ENCODE measurements at places on chromosomes 5 and 9.

DNA sequence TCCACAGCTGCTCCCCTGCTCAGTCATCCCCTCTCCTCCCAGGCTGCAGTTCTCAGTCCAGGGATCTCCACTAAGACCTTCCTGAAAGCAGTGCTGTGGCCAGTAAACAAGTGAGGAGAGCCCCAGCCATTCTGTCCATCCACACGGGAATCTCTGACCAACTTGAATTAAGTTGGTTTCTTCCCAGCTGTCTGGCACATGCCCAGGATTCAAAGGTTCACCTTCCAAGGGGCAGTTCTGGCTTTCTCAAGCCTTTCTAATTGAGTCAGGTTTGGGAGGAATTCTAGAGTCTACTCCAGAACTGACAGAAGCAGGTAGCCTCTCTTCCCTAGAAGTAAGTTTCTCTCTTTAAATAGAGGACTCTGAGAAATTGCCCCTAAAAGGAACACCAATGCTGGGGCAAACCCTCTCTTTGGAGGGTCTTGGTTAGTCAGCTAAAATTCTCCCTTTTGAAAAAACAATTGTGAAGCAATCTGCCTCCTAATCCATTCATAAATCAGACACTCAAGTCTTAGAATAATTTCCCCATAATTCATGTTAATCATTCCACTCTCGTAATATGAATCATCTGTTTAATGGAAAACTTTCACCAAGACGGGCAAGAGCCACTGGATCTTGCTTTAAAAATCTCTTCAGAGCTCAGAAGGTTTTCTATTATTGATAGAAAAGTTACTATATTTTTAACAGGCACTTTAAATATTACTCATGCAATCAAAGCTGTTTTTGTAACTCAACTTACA lies 133.8 kb downstream of the SPOCK1 start:
- DNase-seq, result no peak

DNA sequence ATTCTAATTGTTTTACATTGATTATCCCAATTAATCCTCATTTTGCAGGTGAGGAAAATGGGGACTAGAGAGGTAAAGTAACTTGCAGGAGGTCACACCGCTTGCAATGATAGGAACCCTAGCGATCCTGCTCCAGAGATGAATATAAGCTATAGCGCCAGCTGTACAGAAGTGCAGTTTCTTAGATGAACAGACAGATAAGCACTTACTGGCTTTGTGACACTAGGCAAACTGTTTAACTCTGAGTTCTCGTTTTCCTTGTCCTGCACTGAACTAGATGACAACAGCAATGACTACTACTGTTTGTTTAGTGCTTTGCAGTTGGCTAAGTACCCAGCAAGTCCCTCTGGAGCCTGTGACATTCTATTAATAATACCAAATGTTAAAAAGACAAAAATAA lies 11.1 kb downstream of the LHX6 start:
- no peak for DNase-seq

- no peak for DNase-seq
These were observed 51.7 kb downstream of the S1PR3 start for GRCh38 chr9:89042984-89043383.

DNA sequence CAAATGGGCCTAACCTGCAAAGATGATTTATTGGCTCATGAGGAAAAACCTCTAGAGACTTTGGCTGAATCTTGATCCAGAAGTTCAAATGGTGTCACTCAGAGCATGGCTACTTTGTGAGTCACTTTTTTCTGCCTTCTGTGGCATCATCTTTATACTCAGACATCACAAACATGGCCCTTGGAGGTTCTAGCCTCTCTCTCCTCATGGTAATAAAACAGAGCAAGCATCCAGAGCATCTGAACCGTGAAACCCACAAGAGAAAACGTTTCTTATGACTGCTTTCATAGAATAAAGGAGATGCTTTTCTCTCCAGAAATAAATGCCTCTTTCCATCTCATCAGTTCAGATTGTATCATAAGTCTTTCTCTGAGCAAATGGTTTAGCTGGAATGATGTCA lies 780.3 kb downstream of the KCTD16 start:
- no peak for DNase-seq

- DNase-seq, result no peak
These were observed 653.6 kb downstream of the RAB3C start for GRCh38 chr5:59236448-59236847.

GRCh38 chr5:73591102-73591695 lies 25.7 kb downstream of the UTP15 start:
- DNase-seq, result peak; percentile 88

GRCh38 chr9:131854334-131854733 lies 114.5 kb upstream of the RAPGEF1 start:
- no peak for DNase-seq
